ENCODE measurements at places on chromosomes 2 and 18.

DNA sequence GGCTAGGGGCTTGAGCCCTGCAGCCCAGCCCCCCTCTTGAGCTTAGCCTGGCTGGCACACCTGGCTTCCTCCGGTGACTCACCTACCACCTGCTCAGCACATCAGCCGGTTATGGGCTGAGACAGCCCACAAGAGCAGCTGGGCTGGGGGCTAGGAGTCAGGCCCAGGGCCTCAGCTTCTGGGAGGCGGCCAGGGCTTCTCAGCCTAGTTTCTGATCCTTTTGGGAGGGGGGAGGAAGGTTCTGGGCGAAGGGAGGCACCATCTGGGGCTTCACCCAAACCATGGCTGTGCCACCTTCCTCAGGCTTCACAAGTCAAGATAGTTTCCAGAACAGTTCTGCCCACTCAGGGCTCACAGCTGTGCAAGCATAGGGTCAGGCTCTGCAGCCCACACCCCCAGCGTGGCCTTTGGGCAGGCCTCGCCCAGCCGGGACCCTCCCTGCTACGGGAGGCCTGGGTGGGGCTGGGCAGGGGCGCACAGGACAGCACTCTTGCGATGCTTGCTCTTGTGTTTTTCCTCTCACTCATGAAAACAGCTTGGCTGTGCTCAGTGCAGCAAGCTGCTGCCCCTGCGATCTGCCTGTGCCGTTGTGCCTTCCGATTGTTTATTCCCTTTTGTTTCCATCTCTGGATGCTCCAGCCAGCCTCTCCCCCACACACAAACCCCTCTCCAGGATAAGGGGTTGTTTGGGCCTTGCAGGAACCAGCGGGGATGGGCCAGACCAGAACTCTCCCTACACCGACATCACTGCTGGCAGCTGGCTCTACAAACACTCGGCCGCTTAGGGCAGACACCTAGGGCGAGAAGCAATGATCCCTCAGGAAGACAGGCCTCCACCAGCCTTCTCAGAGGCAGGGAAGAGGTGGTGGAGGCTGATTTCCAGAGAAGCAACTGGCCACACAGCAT, 26.1 kb upstream of the SEMA4C start:
- DNase-seq = no peak

DNA sequence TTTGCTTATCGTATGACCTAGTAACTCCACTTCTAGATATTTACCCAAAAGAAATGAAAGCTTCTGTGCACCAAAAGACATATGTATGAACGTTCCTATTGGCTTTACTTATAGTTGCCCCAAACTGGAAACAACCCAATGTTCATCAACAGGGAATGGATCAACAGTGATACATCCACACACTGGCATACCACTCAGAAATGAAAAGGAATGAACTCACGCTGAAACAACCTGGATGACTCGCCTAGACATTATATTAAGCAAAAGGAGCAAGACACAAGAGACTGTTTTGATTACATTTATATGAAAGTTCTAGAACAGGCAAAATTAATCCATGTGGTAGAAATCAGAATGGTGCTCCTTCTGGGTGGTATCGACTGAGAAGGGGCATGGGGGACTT, 18.9 kb downstream of the ADRA2B start:
- DNase-seq = no peak

DNA sequence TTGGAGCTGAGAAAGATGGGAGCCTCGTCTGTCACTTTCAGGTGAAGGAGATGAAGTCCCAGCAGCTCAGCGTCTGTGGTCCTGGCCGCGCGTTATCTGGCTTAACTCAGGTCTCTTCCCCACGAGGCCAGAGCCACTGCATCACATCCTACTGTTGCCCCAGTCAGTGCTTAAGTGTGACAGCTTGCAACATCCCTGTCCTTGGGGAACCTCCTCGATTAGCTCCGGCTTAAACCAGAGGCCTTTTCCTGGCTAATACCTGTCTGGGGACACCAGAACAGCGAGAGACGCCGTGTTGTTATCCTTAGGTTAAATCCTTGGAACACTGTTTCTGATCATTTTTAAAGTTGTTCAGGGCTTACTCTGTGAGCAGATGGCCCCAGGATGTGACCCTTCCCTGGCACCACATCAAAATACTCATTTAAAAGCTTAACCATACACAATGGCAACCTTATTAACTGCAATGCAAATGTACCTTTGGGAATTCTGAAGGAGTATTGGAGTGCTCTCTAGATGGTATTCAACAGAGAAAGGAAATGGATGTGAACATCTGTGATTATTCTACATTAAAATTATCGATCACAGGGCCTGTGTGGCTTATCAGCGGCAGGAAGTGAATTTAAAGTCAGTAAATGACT, 61.2 kb upstream of the SPP2 start:
- no peak for DNase-seq

- peak; percentile 46 for DNase-seq
Measured at GRCh38 chr2:58427572-58428095, 186.5 kb upstream of the FANCL start.

DNA sequence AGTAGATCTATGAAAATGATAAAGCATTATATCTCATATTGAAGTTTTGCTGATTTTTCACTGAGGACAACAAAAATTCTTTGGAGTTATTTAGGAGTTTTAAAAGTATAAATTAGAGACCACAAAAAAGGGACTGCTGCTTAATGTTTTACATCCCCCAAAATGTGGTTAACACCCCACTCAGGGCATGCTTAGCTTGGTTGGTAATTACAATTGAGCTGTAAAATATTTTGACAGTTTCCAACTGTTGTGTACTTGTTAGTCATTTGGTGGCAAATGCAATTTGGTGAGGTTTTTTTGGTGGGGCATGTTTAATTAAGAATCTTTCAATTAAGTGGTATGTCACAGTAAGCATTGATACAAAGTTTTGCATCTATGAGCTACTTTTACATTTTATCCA, 137.3 kb upstream of the OTX1 start:
- DNase-seq = no peak

GRCh38 chr2:191318729-191319078, 73.5 kb downstream of the MYO1B start:
- peak; percentile 63 for DNase-seq

DNA sequence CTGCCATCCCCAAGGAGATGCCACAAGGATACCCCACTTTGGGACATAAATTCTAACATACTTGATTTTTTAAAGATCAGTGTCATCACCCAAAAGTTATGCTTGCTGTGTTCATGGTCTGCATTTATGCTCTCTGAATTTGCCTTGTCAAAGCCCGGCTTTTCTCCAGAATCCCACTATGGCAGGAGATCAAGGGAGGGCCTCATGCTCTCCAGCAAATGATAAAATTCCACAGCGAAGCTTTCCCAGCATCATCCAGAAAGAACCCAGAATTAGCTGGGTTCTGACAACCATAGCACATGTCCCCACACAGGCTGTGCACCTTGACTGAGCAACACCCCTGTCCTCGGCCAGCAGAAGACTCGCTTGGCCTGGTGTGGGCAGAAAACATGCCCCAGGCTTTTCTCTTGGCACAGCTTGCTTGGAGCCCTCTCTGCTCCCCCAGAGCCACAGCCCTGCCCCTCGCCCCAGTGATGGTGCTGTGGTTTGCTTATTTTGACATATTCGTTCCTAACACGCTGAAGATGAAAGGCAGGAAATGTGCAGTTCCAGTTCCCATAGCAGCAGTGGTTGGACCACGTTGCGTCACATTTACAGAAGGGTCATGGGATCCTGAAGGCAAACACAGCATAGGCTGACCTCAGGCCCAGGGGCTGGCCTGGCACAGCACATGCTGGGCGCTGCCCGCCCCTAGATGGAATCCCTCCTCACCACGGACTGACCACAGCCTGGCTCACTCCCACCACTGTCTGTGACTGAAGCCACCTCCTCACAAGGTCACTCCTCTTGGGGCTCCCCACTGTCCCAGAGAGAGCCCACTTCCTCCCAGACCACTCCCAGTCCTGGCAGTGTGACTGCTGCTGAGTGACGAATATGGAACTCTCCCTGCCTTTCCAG, 14.1 kb upstream of the CHRNA1 start:
- DNase-seq = peak; percentile 98

GRCh38 chr18:53457068-53457467, 767.4 kb downstream of the MBD2 start:
- no peak for DNase-seq

DNA sequence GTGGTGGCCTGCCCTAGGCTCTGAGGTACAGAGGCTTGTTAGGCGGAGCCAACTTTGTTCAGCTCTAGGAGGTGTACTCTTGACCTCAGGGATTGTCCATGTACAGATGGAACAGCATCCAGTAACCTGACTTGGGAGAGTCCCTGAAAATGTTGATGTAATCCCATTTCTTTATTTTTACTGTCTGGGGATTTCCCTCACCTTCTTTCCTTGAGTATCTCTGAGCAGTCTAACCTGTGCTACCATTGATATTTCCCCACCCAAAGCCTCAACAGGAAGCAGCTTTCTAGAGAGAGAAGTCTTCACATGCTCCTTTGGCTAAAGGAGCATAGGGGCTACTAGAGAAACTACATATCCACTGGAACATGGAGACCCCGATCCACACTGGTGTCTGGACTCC, 10.4 kb downstream of the IL36A start:
- no peak for DNase-seq

DNA sequence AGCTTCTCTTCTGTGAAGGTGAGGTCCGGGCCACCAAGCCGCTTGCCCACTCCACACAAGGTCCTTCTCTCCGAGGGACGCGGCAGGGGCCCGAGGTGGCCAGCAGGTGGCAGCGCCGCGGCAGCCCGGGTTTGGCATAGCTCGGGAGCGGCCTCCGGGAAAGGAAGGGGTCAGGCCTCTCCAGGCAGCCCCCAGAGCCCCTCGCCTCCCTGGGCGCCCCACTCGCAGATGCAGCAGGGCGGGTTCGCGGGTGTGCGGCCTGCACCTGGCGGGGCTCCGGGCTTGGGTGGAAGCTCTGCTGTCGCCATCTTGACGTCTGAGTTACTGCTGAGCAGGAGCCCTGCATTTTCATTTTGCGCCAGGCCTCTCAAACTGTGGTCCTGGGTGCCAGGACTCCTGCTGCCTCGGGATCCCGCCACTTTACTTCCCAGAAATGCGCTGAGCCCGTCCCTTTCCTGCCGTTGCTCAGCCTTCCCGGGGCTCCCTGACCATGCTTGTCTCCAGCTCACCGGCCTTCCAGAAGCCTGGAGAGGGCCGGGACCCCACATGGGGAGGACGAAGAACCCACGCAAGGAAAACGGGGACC, 18.6 kb upstream of the NCL start:
- peak; percentile 46 for DNase-seq

DNA sequence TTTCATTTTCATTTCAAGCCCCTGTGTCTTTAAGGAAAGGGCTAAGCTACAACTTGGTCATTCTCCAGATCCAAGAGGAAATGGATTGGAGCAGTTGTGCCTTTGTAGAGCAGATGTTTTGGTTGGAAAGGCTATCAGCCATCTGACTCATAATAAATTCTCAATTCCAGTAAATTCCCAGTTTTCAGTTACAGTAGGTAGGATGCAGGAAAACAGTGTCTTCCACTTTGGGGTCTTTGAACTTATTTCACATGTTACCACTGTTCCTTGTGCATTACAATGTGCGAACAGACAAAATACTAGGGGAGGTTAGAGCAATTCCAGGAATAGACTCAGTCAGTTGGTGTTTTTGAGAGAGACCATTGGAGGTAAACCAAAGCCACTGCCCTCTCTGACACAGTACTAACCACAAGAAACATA, 211.9 kb downstream of the BABAM2 start:
- peak; percentile 74 for DNase-seq

- peak; percentile 58 for DNase-seq
Measured at GRCh38 chr2:29519338-29519925, 402.0 kb downstream of the ALK start.

GRCh38 chr2:69384618-69385081, 2.4 kb downstream of the GFPT1 start:
- DNase-seq = no peak

GRCh38 chr18:12497296-12497695, 89.6 kb downstream of the PRELID3A start:
- no peak for DNase-seq

DNA sequence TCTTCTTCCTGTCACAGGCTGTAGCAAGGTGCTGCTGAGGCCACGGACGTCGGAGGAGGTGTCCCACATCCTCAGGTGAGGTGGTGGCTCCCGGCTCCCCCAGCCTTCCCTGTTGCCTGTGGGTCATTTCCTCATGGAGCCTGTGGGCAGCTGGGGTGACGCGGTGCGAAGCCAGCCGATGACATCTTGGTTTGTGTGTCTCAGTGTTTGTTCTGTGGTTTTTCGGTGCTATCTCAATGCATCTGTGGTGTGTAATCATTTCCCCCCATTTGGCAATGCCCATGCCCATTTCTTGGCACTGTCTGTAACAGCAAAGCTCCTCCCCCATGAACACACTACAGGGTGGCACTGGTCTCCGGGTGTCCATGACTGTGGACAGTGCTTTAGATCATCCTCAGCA, 6.6 kb downstream of the D2HGDH start:
- DNase-seq = peak; percentile 77

DNA sequence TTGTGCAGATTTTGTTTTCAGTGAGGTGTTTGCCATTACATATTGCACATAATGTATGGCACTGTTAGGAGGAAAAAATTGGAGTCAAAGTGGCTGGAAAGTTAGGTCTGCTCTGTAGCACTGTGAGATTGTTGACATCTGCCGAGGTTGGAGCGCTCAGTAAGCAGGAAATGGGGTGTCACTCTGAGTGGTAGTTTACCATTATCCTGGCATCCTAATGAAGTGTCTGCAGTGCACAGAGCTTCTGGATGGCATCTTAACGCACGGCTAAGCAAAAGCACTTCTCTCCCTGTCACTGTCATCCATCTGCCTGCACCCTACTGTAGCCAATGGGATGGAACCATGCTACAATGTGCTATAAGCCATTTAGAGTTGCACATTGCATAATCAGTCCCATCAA, 561.9 kb downstream of the ARHGAP15 start:
- DNase-seq = no peak

- DNase-seq = no peak
Measured at GRCh38 chr2:145049475-145049874, 529.6 kb upstream of the ZEB2 start.

GRCh38 chr2:231069379-231070054, 12.8 kb downstream of the PSMD1 start:
- no peak for DNase-seq

DNA sequence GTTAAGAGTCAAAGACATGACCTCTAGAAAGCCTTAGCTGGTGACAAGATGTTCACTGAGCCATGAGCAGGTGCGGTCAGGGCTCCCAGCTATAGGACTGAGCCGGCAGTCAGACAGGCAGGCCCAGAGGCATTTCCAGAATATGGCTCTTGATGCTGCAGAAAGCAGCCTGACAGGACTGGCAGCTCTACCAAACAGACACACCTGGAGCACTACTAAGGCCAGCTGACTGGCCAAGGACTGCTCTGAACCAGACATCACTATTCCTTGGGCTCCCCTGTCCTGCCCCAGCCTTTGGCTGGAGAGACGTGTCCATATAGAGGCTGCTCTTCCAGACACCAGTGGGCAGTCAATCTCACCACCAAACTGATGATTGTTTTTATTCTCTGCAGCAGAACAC, 98.8 kb downstream of the RIF1 start:
- no peak for DNase-seq

DNA sequence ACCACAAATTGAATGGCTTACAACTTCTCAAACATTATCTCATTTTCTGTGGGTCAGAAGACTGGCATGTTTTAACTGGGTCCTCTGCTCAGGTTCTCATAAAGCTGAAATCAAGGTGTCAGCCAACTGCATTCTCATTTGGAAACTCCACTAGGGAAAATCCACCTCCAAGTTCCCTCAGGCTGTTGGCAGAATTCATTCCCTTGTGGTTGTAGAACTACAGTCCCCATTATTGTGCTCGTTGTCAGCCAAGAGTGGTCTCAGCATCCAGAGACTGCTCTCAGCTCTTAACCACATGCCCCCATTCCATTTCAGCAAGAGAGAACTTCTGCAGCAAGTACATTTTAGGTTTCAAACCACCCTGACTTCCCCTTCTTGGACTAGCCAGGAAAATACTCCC, 12.2 kb downstream of the NOL4 start:
- no peak for DNase-seq
